ENCODE measurements at places on chromosomes 4 and X.
A peak's percentile ranks its signal among the peaks of the same experiment; 100 is the strongest.

DNA sequence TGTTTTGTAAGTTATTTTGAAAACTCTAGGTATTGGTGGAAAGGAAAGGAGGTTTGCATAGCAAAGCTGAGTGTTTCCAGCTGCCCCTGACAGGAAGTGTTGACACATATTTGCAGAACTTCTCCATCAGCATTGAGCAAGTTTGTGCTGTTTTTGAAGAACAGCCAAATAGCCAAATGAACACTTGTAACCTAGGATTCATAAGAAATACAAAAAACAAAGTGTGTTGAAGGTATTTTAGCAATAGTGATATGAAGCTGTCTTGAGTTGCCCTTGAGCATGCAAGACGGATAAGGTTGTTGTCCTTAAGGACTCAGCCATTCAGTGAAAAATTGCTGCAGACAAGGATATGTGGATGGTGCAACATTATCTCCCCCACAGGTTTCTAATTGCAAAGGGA is 68.3 kb upstream of the PGM2 start:
- DNase-seq = no peak

GRCh38 chr4:153890761-153891160 is 101.9 kb upstream of the SFRP2 start:
- DNase-seq = no peak

GRCh38 chrX:39900777-39901170 is 197.0 kb downstream of the BCOR start:
- DNase-seq = no peak

- no peak for DNase-seq
Measured at GRCh38 chrX:21863241-21863640, 7.5 kb downstream of the YY2 start.

DNA sequence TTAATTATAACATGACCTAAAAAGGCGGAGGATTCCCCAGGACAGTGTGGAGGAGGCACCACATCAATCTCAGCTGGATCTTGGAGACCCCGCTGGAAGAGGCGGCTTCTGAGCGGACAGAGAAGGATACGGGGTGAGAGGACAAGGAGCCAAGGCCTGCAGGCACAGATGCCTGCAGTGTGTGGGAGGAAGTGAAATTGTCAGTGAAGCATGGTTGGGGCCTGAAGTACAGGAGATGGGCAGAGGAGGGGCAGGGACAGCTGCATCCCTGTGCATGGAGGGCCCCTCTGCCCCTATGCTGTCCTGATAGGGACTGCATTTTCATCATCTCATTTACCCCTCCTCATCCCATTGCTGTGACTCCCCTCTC is 1.7 kb upstream of the SLC2A9 start:
- DNase-seq = no peak

- DNase-seq = no peak
Measured at GRCh38 chrX:49079489-49080428, at the start of gene WDR45. TSS of gene WDR45 (minus strand) at chrX:49079887. CDS start at chrX:49078095, 1,792 bp downstream.

- DNase-seq = no peak
Measured at GRCh38 chr4:165326831-165327210, 648 bp upstream of the MSMO1 start.

DNA sequence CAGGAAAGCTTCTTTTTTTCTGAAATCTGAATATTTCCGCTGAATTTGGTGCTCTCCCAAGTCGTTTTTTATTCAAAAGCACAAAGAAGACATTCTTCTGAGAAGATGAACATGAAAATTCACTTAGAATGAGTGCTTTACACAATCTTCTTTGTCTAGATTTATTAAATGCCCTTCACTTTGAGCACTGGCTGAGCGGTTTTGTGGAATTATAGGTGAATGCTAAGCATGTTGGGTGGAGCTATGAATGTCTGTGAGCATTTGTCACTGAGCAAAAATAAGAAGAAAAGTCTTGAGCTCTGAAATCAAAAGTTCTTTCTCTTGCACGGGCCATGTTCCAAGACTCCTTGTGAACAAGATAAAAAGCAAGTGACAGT is 13.1 kb downstream of the GASK1B start:
- DNase-seq = no peak

GRCh38 chrX:40155589-40156469 is 58.1 kb upstream of the BCOR start:
- DNase-seq = no peak

DNA sequence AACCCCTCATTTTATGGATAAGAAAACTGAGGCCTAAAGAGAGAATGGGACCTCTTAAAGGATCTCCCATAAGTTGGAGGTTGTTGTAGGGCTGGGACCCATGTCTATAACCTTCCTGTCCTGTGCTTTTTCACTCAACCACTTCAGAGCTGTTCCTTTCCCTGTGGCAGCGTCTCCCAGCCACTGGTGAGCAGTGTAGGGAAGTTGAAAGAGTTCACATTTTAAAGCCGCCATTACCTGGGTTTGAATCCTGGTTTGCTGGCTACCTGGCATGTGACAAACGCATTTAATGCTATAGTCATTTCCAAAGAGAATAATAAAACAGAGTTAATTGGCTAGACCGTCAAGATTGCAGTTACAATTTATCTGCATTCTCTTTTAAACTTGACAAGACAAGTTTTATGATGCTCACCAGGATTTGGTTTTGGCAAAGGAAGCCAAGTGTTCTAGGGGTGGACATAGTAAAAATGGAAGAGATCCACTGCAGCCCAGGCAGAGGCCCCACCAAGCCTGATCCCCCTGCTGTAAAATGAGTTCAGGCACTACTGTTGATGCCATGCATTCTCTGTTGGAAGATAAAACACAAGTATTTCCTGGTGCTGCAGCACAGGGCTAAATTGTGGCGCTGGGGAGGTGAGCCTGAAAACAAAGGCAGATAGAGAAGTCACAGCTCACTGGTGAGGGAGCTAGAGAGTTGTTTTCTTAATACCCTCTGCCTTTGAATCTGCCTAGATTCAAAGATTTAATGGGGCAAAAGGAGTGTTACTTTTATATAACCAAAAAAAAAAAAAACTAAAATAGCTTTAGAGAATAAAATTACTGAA is 218.7 kb downstream of the NWD2 start:
- no peak for DNase-seq

DNA sequence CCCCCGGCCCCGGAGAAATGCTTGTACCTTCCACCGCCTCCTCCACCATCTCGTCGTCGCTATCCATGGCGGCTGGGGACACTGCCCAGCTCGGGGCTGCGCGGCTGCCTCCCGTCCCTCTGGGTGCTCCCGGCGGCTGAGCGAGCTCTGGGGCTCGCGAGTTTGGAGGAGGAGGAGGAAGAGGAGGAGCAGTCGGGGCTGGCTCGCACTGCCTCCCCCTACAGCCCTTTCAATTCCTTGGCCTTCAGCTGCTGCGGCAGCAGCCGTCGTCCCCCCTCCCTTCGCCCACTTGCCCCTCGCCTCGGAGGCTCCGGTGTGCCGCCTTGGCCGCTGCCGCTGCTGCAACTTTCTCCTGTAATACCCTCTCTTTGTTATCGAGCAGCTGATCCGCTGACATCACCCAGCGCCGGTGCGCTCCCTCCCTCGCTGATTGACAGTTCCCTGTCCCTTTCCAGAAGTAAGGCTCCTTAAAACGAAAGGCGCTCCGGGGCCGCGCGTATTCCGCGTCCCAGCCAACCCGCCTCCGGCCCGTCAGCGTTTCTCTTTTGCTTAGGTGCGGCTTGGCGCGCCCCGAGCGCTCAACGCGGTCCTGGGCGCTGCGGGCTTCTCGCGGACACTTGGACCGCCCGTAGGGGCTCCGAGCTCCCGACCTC is at the start of gene SETD7:
SETD7 (minus strand) TSS at position 149 of the 653 bp plus-strand sequence; CDS start at position 67, 82 bp downstream.
- DNase-seq = no peak

- peak; percentile 43 for DNase-seq
Measured at GRCh38 chrX:120790118-120790517, 85.5 kb downstream of the CT47B1 start.

DNA sequence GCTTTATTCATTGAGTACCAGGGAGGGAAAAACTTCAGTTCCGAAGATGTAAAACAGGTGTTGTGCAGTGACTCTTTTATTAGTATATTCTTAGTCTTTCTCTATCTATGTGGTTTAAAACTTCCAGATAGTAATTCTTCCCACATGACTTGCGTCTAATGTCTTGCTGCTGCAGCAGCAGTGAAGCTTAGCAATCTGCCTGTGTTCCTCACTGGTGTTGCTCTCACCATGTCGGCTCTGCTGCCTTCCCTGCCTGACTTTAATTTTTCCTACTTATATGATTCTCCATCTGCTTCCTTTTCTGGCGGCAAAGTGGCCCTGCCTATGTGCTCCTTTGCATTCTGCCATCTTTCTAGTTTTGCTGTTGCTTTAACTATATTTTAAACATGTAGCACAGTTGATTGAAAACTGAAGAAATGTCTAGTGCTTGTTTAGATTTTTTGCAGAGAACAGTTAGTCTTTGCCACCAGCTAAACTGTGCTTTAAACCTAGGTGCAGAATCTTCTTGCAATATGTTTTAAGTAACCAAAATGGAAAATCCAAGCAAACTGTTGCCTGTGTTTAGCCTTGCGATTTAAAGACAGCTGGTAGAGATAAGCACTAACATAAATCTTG is 1934.2 kb upstream of the IGFBP7 start:
- no peak for DNase-seq

GRCh38 chr4:58453956-58454355 is 1343.8 kb upstream of the IGFBP7 start:
- DNase-seq = no peak

DNA sequence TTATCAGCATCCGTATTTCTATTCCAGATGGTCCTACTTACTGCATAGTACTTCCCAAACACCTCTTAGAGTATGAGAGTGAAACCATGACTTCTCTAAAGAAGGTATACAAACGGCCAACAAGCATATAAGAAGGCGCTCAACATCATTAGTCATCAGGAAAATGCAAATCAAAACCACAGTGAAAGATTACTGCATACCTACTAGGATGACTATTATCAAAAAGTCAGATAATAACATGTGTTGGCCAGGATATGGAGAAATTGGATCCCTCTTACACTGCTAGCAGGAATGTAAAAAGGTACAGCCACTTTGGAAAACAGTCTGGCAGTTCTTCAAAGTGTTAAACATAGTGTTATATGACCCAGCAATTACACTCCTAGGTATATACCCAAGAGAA is 215.3 kb upstream of the CXorf66 start:
- DNase-seq = no peak

DNA sequence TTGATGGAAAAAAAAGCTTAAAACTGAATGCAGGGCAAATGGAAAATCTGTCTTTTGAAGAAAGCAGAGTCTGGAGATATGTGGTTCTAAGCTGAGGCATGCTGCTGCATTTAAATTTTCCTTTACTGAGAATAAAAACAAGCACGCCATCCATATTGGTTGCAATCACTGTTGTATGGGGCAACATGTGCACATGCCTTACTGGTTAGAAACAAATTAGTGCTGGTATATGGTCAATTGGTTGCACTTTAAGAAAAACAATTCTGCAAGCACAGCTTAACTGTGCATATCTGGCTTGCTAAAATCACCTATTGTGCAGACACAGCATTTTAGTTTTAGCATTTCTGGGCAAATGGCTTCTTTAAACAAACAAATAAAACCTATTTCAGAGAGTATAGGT is 239.1 kb downstream of the NDST4 start:
- no peak for DNase-seq

GRCh38 chr4:102022343-102022742 is 231.8 kb downstream of the BANK1 start:
- no peak for DNase-seq

DNA sequence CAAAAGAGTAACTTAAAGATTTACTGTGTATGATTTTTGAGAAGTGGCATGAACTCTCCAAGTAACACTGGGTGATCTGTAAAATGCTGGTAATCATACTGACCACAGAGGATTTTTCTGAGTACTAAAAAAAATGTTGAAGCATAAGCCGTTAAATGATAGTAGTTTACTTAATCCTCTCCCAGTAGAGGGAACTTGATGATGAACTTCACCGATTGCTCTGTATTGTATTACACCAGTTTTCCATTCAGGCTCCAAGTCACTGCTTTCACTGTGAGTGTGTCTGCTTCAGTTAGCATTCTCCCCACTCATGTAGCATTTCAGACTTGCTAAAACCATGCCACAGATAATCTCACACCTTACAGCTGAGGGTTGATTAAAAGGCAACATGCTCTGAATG is 294.1 kb downstream of the GBA3 start:
- DNase-seq = no peak

GRCh38 chr4:113741956-113742355 is 19.6 kb downstream of the CAMK2D start:
- DNase-seq = no peak

- no peak for DNase-seq
Measured at GRCh38 chr4:15714646-15715435, 12.0 kb downstream of the BST1 start.

DNA sequence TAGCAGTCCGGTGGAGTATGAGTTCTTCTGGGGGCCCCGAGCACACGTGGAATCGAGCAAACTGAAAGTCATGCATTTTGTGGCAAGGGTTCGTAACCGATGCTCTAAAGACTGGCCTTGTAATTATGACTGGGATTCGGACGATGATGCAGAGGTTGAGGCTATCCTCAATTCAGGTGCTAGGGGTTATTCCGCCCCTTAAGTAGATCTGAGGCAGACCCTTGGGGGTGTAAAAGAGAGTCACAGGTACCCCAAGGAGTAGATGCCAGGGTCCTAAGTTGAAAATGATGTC is 852 bp downstream of the MAGEH1 start:
- DNase-seq = no peak

GRCh38 chr4:38752372-38752940 is 30.3 kb downstream of the TLR10 start:
- DNase-seq = no peak

- DNase-seq = peak; percentile 15
Measured at GRCh38 chrX:9788911-9789310, 2.7 kb downstream of the SHROOM2 start.

GRCh38 chrX:101483705-101484104 is 1.6 kb upstream of the ARMCX4 start:
- DNase-seq = no peak

GRCh38 chr4:20430259-20430941 is 178.7 kb downstream of the SLIT2 start:
- DNase-seq = no peak

DNA sequence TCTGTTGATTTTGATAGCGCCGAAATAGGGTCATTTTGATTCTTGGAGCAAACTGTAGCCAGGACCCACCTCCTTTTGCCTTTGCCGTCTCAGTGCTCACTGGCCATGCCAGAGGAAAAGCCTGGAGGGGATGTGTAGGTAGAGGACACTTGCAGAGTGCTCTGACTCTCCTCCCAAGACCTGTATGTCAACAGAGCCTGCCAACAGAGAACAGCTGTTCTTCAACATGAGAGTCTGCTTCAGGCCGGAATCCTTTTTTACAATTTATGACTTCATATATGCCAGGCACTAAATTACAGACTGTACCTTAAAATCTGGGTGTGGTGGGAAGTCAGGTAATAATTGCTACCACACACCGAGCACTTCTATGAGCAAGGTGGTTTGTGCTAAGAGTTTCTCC is 94.2 kb downstream of the KDR start:
- no peak for DNase-seq

- DNase-seq = no peak
Measured at GRCh38 chrX:20056704-20057103, 60.0 kb downstream of the MAP7D2 start.

DNA sequence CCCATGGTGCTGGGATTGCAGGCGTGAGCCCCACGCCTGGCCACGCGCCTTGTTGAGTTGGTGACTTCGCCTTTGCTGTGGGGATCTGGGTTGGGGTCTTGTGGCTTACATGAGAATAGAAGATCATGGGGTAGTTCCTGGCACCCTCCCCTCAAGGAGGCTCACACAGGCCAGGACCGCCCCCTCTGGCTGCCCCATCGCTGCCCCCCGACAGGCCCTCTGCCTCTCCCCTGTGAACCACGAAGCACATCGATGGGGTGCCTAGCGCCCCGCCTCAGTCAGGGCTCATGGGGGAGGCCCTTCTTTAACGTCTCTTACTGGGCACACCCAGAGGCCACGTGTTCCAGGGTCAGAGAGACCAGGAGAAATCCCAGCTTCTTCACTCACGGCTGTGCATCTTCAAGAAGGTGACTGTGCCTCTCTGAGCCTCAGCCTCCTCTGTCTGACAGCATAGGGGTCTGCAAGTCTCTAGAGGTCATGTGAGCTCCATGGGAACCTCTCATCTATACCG is 23.6 kb upstream of the SPON2 start:
- DNase-seq = no peak

Data from NCI-H2081 treated with DMSO at 0.1 percent for 48 hours (cell line).